DMS79 (cell line): ENCODE measurements at places on chromosomes 6 and 20.

GRCh38 chr6:27474172-27474465 lies 1.2 kb upstream of the ZNF184 start:
- no peak for DNase-seq

DNA sequence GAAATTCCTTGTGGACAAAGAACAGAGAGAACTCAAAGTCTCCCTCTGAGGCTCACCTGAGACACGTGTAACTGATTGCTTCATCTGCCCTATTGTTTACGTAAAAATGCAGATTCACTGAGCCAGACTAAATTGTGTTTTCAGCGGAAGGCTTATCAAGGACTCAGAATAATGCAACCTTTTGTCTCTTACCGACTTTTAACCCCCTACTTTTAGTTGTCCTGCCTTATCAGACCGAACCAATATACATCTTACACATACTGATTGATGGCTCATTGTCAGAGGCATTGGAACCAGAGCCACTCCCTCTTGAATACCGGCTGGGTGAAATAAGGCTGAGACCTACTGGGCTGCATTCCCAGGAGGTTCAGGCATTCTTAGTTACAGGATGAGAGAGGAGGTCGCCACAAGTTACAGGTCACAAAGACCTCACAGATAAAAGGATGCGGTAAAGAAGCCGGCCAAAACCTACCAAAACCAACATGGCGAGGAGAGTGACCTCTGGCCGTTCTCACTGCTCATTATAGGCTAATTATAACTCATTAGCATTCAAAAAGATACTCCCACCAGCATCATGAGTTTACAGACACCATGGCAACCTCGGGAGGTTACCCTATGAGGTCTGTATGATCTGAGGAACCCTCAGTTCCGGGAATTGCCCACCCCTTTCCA lies 95.5 kb upstream of the ZNF184 start:
- DNase-seq: no peak

GRCh38 chr6:36688063-36688738 lies 9.4 kb upstream of the RAB44 start:
- DNase-seq: no peak

- DNase-seq: no peak
Measured at GRCh38 chr6:63572747-63573075, 431 bp downstream of the LOC128125822 start.

- no peak for DNase-seq
Measured at GRCh38 chr6:45502456-45502855, 124.7 kb upstream of the SUPT3H start.

GRCh38 chr6:98769546-98769945 lies 64.8 kb upstream of the POU3F2 start:
- no peak for DNase-seq
